ENCODE measurements at places on chromosomes 11 and 22.

DNA sequence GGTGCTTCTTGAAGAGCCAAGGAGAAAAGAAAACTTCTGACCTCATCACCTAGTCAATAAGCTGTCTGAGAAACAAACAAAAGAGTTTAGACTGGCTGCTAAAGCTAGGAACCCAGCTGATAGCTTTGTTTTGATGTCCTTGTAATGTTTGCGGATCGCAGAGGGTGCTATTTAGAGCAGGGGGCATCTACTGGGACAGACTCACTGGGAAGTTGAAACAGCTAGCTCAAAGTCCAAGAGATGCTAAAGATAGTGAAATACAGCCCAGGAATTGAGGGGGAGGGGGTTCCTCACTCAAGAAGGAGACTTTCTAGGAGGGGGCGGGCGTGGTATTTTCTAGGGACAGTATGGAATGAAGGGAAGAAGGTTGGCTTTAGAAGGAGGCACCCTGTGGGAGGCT is 18.9 kb downstream of the ZBTB16 start:
- no peak for DNase-seq

DNA sequence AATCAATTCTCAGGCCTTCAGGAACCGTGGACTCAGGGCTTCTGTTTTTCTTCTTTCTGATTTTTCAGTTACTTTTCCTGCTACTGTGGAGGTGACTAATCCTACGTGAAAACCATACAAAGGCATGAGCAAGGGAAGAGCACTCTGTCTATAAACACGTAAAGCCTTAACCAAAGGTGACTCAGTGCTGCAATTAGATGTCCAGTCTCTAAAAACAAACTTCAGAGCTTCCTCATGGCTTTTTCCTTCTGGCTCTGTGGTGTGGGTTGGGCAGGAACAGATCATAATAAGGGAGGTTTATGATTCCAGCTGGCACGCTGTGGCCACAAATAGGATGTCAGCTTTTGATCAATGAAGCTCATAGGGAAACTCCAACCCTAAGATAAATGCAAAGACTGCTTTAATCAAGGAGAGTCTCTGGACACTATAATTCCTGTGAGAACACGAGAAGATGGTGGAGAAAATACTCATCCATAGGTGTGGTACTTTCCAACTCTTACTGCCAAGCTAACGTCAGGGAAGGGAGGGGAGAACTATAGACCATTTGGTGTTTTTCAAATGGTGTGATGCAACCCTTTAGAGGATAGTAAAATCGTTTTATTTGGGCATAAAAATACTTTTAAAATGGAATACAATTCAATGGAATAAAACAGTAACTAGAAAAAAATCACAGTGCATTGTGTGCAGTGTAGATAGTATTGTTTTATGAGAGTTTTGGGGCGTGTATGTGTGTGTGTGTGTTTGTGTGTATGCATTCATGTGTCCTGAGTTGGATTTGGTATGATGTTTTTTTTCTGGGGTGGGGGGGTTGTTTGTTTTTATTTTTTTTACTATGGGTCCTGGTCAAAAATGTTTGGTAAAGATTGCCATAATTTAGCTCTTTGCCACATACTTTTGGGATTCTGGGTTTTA is at the start of gene NXPE2:
NXPE2 (plus strand) TSS at position 403 of the 912 bp plus-strand sequence; CDS start at position 452, 49 bp downstream.
- DNase-seq = no peak

DNA sequence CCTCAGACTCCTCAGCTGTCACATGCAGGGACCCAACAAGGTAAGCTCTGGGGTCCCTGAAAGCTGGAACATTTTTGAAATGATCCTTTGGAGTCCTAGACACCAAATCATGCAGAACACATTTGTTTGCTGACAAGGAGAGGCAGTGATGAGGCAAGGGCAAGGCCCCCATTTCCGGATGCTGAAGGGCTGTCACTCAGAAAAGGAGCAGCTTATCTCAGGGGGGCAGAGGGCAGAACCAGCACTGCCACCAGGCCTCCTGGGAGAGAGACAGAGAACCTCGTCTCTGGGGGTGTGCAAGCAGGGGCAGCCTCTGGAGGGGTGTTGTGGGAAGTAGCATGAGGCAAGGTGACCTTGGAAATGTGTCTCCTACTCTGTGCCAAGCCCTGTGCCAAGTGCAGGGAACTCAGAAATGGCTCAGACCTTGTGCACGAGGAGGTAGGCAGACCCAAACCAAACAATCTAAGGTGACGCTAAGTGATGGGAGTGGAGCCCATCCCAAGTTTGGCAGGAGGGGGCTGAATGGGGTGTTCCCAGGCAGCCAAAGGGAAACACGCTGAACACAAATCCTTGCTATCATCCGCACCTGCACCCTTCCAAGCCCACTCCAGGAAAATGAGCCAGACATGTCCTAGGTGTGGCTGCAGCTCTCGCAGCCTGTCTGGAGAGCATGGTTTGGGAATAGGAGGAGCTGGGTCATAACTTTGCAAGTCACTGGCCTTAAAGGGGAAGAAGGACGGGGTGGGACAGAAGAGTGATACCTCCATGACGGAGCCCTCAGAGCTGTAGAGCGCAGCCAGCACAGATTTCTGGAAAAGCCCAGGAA is 94.2 kb downstream of the PDE2A start:
- DNase-seq = no peak

GRCh38 chr22:43542681-43543521 is 131.1 kb downstream of the MPPED1 start:
- DNase-seq = no peak

DNA sequence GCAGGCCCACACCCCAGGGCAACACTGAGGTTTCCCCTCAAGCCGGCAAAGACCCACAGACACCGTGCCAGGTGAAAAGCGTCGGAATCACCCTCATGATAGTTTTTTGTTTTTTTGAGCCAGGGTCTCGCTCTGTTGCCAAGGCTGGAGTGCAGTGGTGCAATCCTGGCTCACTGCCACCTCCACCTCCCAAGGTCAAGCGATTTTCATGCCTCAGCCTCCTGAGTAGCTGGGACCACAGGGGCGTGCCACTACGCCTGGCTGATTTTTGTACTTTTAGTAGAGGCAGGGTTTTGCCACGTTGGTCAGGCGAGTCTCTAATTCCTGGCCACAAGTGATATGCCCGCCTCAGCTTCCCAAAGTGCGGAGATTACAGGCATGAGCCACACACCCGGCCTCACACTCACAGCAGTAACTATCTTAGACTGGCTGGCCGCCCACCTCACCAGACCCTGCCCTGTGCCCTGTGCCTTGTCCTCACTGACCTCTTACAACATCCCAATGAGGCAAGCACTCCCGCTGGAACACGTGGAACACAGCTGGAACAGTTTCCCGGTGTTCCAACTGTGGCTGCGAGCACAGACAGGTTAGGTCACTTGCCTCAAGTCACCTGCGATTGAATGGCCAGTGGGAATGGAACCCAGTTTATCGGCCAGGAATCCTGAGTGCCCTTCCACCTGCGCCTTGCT is 21.1 kb downstream of the LRRC10B start:
- DNase-seq = no peak
